ENCODE measurements at places on chromosomes 11 and 22. TPM values are rescaled to one million over a fixed set of nuclear protein-coding genes. Genes with fewer than 3 reads are reported as not detected.

The SLC25A45 gene
- 3.7 TPM for total RNA-seq

The EFCAB6 gene
- 2.7 TPM for total RNA-seq

The OR5L2 gene
- not detected for total RNA-seq

The SLC22A9 gene
- not detected for total RNA-seq

The ARHGAP8 gene
- 1.6 TPM for total RNA-seq

The SOX10 gene
- total RNA-seq, result 16.0 TPM

DNA sequence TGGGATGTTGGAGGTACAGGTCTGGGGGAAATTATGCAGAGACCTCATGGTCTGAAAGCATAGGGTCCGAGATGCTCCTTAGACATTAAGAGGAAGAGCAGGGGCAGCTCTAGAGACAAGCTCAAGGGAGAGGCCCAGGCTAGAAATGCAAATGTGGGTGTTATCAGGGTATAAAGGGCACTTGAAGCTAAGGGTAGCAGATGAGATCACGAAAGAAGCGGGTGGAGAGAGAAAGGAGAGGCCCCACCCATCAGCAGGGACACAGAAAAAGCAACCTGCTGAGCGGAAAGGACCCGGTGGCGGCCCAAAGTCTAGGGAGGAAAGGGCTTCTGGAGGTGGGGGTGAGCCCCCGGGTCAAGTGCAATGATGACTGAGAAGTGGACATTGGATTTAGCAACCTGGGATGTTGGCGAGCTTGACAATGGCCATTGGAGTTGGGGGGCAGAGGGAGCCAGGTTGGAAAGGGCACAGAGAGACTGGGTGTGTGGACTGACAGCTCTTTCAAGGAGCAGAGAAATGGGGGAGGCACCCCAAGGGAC lies 8.9 kb downstream of the TMPRSS6 start:
- ATAC-seq, result no peak
- H3K4me3 ChIP-seq, result no peak overlapping the region
- H3K27me3 ChIP-seq, result peaks cover 73% of the 10 kb centered on the region
- no peak overlapping the region for H3K27ac ChIP-seq
- H3K4me1 ChIP-seq, result no peaks in the 10 kb centered on the region

DNA sequence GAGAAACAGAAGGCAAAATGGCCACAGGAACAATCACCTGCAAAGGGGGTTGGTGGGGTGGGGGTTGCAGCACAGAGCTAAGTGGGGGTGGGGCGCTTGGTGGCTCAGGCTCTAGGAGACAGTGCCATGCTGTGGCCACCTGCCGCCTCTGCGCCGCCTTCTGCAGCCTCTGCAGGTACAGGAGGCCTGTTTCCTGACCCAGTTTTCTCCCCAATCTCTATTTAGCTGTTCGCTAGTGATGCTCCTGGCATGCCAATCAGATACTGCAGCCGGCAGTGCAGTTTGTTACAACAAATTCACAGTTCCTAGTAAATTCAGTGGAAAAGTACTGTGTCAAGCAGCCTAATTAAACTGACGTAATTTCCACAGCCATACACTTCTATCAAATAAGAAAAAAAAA lies 106.4 kb downstream of the SERGEF start:
- H3K4me1 ChIP-seq, result no peaks in the 10 kb centered on the region
- no peak overlapping the region for H3K27ac ChIP-seq

DNA sequence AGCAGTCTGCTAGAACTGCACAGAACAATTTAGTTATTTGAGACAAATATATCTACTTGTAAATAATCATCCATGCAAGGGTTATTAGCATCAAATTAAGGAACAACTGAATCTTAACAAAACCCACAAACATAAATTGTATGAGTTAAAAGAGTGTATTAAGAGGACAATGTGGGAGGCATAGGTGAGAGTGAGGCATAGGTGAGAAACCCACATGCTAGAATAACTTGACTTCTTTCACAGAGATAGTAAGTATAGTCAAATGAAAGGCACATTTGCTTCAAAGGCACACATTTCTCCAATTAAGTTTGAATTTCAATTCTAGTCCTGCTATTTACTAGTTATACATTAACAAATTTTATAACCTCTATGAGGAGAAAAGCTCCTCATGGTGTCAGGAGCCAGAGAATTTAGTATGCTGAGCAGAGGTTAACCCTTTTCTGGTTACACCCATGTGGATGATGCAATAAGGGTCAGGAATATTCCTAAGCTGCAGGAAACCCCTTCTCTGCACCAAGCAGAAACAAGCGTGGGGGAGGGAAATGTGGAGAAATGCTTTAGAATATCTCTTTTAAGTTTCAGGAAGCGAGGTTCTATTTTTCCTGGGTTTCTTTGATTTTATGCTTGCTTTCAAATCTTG lies 264.2 kb downstream of the GRM5 start:
- no peak overlapping the region for H3K4me3 ChIP-seq
- no peak overlapping the region for H3K27ac ChIP-seq
- no peaks in the 10 kb centered on the region for H3K4me1 ChIP-seq
- no peaks in the 10 kb centered on the region for H3K36me3 ChIP-seq
- ATAC-seq, result no peak

DNA sequence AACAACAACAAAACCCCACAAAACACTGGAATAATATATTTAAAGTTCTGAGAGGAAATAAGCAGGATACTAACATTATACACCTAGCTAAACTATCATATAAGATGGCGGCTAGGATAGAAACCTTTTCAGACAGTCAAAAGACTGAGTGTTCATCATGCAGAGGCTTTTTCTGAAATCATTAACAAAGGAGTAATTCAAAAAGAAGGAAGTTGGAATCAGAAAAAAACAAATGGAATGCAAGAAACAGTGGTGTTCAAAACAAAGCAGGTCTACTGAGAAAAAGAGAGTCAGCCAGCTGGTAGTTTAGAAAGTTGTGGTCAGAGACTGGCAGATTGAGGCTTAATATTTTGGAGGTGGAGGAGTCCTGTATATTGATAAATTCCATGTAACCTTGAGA lies 30.1 kb upstream of the ZBTB44 start:
- H3K27me3 ChIP-seq, result no peaks in the 10 kb centered on the region
- no peaks in the 10 kb centered on the region for H3K36me3 ChIP-seq
- no peak overlapping the region for H3K27ac ChIP-seq
- ATAC-seq, result no peak
- no peak overlapping the region for H3K4me3 ChIP-seq

Data from gastroesophageal sphincter (tissue), 4 donors.